ENCODE measurements at places on chromosomes 4 and X.

GRCh38 chrX:41721590-41721989, 2.4 kb upstream of the GPR82 start:
- no peak for DNase-seq

DNA sequence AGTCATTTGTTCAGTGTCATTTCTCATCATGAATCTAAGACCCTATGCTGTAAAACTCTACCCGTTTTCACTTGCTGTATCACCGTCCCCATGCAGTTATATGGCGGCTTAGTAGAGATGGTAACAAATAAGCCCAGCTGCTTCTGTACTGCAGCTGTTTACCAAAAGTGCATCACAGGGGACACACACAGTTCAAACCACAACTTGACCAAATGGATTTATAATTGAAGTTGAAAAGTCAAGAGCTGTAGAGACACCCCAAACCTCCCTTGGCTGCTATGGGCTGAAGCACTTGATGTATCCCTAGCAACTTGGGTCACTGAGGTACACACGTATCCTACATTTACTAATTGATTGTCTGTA, 219.0 kb upstream of the FGF13 start:
- no peak for DNase-seq

DNA sequence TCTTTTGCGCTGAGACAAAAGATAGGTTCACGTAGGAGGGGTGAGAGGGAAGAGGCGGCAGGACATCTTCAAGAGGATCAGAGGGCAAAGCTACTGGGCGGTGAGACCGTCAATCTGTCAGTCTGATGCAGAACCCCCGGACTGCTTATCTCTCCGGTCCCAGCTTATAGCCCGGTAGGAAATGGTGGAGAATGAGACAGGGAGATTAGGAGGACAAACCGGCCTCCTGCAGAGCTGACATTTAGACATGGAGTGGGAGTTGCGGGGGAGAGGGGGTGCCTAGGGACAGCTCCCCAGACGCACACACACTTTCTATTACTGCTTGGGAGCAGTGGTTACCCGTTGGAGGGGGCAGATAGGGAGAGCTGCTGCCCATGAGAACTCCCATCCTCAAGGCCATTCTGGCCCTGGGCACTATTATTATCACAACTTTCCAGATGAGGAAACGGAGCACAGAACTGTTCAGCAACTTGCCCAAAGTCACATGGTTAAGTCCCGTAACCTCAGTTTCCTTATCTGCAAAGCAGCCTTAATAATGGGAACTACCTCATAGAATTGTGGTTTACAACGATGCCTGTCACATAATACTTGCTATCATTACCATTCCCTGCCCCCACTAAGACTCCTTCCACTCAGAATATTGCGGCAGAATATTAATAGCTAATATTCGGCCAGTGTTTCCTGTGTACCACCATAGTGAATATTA, 1.1 kb upstream of the HDAC6 start:
- no peak for DNase-seq

GRCh38 chr4:45869184-45869583, 254.7 kb downstream of the GABRG1 start:
- DNase-seq = no peak

Measured in CD4-positive, alpha-beta T cell (primary cell).